Hypothalamus (tissue), 51 donors: ENCODE measurements at places on chromosomes 16 and 17.

GRCh38 chr16:4172070-4172469 is 55.8 kb upstream of the ADCY9 start:
- DNase-seq = no peak

GRCh38 chr16:87389245-87389644 is 2.9 kb upstream of the MAP1LC3B start:
- no peak for DNase-seq

GRCh38 chr16:69526831-69527655 is 38.7 kb upstream of the NFAT5 start:
- no peak for DNase-seq

GRCh38 chr16:27566417-27566816 is 16.5 kb downstream of the KATNIP start:
- DNase-seq = no peak

DNA sequence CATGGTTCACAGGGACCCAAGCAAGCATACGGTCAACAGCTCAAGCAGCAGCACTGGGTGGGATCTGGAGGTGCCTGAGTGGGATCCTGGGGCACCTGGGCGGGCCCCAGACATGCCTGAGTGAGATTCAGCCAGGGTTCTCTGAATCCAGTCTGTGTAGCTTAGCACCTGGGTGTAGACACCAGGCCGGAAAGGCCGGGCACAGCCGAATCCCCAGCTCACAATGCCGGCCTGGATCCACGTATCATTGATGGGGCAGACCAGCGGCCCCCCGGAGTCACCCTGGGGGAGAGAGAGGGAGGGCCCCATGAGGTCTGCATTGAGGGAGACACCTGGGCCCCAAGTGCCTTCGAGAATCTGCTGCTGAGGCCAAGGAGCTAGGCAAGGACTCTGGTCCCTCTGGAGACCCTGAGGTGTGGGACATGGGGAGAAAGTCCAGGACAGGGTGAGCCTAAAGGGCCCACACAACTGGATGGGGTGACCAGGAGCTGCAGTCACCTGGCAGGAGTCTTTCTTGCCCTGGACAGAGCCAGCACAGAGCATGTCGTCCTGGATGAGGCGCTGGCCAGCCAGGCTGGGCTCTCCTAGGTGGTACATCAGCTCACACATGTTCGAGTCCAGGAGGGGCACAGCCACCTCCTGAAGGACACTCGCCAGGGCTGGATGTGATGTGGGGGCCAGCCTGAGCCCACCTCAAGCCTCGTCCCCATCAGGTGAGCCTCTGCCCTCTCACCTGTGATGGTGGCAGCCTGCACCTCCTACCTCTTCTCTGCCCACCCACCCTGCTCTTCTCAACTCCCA is 9.7 kb downstream of the ZG16B start:
- DNase-seq = no peak

DNA sequence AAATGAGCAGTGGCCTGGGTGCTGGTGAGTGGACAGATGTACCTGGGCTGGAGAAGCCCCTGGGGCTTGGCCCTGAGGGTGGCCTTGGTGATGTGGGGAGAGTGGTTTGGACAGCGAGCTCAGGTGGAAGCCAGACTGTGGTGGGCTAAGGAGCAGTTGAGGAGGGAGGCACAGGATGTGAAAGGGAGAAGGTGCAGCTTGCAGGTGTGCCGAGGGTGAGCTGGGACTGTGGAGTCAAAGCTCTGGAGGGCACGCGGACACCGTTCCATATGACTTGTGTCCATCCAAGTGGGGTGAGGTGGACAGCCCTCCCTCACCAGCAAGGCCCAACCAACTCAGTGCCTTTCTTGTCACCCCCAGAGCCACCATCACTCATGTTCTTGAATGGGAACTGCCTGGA is 170.8 kb upstream of the ZNF267 start:
- no peak for DNase-seq

DNA sequence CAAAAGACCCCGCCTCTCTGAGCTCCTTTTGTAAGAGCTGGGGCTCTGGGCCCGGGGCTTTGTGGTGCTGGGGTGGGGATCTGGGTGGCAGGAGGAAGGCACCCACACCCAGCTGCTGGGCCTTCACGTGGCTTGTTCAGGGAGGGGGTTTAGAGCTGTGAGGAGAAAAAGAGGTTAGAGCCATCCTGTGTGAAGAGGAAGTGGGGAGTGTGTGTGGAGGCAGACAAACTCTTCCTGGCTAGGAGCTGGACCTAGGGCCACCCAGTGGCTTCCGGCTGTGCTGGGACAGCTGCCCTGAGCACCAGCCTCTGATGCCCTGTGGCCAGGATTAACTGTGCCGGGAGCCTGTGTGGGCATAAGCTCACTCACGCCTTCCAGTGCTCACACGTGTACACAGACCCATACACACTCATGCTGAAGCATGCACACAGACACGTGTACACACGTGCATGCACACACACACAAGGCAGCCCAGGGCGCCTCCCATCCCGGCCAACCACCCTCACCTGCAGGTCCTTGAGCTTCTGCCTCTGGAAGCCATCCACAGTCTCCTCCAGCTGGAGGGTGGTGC is 7.4 kb downstream of the CIBAR2 start:
- DNase-seq = peak; percentile 51

GRCh38 chr17:19345067-19345460 is 17.5 kb downstream of the B9D1 start:
- no peak for DNase-seq

DNA sequence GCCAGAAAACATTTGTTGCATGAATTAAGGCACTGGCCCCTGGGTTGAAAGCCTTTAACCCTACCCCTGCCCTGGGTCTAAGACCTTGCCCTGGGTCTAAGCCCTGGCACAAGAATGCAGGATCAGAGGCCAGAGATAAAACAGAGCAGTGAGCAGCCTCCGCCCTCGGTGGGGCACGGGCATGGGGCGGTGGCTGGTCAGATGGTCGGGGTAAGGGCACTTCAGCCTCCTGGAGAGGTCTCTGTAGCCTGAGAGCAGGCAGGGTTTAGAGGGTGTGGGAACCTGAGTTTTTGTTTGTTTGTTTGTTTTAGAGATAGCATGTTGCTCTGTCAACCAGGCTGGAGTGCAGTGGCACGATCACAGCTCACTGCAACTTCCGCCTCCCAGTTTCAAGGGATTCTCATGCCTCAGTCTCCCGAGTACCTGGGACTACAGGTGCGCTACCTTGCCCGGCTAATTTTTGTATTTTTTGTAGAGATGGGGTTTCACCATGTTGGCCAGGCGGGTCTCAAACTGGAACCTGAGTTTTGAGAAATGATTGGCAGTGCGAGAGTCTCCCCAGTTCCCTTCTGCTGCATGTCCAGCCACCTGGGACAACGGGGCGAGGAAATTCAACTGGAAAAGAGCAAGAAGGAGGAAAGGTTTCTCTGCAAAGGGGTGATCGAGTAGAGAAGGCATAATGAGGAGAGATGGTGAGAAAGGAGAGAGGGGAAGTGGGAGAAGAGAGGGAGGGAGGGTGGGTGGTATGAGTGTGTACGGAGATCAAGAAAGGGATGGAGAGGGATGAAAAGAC is 27.7 kb downstream of the TNS4 start:
- no peak for DNase-seq

DNA sequence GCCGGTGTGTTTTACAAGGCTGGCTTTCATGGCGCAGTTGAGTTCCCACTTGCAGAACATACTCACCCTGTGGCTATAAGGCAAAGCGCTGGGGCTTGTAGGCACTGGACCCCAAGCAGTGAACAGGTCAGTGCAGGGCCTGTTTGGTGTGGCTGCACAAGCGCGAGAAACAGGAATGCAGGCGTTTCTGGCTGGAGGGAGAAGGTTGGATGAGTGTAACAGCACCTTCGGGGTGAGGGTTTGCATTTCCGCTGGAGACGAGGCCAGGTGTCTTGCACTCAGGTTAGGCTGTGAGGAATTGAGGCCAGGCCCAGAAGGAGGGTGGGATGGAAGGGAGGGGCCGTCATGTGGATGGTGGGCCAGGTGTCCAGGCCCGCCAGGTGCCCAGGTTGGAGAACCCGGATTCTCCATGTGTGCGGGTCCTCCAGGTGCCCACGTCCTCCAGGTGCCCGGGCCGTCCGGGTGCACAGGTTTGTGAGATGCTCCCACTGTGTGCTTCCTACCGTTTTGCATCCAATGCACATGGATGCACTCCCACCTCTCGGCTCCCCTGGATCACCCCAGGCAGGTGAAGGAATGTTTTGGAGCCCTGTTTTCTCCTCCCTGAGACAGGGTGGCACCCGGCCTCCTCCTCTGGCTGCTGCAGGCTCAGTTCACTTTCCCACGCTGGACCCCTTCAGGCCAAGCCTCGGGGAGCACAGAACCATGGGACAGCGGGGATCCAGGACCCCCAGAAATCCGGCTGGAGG is 46.0 kb downstream of the SLC7A5 start:
- no peak for DNase-seq

- DNase-seq = no peak
Measured at GRCh38 chr16:9481747-9482730, 390.6 kb downstream of the HAPSTR1 start.

DNA sequence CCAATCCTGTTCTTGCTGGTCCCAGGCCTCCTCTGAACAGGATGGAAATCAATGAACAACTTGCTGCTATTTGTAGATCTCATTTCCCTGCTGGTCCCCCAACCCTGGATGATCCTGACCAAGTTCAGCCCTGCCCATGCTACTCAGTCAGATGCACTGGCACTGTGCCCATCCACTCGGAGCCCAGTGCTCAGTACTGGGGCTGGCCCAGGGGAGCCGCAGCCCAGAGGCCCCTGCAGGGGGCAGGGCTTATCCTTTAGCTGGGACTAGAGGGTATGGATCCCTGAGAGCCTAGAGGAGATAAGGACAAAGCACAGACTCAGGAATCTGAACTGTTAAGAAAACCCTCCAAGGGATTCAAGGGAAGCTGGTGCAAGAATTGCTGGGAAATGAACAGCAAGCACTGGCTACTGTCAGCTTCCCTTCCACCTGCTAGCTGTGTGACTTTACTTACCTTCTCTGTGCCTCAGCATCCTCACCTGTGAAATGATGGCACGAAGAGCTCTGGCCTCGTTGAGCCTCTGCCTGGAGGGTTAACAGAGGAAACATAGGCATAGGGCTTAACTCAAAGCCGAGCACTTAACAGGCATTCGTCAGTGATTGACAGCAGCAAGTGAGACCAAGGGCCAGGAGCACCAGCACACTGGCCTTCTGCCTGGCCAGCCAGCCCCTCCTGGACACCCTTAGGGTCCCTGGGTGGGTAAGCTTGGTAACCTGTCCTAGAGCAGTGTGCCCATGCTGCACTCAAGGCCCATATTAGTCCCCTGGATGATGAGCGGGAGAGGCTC is 29.8 kb upstream of the C1QL1 start:
- DNase-seq = no peak

GRCh38 chr17:82444284-82444893 is 6.2 kb downstream of the CYBC1 start:
- no peak for DNase-seq

DNA sequence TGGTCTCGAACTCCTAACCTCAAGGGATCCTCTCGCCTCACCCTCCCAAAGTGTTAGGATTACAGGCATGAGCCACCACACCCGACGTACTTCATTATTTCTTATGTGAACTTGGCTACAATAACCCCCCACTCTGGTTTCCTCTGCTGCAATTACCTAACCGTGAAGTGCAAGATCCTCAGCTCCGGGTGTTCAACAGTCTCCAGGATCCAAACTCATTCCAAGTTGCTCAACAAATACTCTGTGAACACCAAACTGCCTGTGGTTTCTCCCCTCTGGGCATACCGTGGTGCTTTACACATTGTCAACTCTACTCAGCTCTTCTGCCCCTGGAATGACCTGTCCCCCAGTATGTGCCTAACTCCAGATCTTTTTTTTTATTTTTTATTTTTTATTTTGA is 6.8 kb upstream of the SULT1A1 start:
- no peak for DNase-seq

DNA sequence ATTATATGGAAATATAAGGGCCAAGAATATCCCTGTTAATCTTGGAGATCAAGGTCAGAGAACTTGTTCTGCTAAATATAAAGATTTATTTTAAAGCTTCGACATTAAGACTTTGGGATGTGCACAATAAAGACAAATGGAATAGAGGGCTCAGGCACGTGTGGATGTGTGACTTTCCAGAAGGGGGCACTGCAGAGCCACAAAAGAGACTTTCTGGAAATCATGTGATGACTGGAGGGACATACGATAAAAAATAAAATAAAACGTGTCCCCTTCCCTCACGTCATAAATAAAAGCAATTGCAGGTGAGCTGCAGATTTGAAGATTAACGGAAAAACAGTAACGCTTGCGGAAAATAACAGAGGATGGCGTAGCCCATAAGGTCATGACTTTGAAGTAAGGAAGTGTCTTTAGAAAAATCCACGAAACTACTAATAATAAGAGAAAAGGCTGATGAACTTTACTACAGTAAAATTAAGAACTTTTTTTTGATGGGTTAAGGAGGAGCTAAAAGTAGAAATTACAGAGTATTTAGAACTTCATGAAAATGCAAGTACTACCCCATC is 9.4 kb upstream of the ENGASE start:
- DNase-seq = no peak

DNA sequence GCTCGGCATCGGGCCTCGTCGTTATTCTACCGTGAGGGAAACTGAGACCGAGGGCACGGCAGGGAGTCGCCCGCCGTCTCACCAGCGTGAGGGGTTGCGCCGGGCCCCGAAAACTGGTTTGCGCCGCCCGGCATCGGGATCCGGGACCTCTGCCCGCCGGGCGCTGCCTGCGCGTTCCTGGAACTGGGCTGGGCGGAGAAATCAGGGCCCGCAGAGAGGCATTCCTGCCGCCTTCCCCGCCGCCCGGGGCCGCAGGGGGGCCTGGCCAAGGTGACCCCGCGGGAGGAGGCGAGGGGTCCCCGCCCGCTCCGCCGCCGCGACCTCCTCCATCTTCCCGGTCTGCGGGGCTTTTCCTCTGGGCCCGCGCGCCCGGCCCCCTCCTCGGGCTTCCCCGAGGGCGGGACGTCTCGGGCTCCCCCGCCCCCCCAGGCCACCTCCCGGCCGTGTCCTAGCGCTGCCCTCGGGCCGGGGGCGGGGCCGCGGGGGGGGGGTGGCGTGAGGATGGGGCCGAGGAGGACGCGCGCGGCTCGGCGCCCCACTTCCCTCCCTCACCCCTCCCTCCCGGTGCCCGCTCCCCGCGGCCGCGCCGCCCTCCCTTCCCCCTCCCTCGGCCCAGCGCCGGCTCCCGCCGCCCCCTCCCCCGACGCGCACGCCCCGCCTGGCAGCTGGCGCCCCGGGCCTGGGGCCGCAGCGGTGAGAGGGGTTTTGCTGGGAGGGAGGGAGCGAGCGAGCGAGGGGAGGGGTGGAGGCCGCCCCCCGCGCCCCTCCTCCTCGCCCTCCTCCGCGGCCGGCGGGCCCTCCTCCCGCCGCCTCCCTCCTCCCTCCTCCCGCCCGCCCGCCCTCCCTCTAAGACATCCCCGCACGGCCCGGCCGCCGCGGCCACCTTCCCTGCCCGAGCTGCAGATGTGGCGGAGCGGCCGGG is at the start of gene GLIS2:
GLIS2 (plus strand) TSS at position 882 of the 922 bp plus-strand sequence. CDS start 16,214 bp downstream, outside the sequence.
- peak; percentile 55 for DNase-seq

- peak; percentile 13 for DNase-seq
Measured at GRCh38 chr16:4330277-4330874, 14.5 kb downstream of the GLIS2 start.

DNA sequence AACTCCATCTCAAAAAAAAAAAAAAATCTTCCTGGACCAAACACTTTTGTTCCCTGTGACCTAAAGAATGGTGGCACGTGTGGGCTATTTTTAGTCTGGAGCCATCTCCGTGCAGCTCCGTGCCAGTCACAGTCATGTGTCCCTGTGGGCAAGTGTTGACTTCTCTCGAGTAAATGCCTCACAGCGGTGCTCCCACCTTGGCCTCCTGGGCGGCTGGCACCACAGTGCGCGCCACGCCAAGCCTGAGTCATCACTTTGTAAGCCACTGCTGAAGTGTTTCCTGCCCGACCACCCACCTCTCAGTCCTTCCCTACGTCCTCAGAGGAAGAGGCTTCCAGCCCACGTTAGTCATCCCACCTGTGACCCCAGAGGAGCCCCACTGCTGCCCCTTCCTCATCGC is 10.9 kb upstream of the HEXD start:
- no peak for DNase-seq
